Stimulated activated CD4-positive, alpha-beta T cell treated with anti-CD3 and anti-CD28 coated beads, Interleukin-1b, Interleukin-23, amount 100 ng/mL, for 1 hour (primary cell): ENCODE measurements at places on chromosomes 4 and X.

- DNase-seq, result no peak
These were observed 20.7 kb downstream of the OFD1 start for GRCh38 chrX:13755254-13755653.

DNA sequence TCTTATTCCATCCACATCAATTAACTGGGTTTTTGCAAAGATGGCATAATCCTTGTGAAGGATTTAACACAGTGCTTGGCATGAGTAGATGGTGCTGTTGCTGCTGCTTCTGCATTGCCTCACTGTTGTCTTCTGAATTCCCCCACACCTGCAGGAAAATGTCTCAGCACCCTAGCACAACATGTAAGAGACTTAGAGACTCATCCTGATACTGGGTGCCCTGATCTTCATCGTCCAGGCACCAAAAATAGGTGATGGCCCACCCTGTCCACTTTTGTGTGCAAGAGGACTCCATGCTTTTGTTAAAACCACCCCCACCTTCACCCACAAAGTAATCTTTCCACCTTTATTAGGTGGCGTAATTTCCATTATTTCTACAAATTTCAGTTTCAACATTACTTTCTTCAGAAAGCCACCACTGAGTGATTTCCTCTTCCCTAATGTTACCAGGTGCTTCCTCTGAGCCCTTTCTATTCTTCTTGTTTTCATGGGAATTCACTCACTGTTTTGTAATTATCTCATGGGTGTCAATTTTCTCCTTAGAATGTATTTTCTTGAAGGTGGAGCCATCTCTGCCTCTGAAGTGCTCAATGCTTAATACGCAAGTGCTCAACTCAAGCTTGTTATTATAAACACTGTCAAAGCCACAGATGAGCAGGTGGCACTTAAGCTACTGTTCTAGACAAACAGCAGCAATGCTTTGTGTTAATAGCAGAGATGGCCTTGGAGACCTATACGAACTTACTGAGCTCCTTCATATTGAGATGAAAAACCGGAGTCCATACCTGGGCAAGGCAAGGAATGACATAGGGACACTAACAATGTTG is 89.5 kb downstream of the HS3ST1 start:
- no peak for DNase-seq

- no peak for DNase-seq
These were observed 31.8 kb downstream of the FHL1 start for GRCh38 chrX:136179133-136179532.

DNA sequence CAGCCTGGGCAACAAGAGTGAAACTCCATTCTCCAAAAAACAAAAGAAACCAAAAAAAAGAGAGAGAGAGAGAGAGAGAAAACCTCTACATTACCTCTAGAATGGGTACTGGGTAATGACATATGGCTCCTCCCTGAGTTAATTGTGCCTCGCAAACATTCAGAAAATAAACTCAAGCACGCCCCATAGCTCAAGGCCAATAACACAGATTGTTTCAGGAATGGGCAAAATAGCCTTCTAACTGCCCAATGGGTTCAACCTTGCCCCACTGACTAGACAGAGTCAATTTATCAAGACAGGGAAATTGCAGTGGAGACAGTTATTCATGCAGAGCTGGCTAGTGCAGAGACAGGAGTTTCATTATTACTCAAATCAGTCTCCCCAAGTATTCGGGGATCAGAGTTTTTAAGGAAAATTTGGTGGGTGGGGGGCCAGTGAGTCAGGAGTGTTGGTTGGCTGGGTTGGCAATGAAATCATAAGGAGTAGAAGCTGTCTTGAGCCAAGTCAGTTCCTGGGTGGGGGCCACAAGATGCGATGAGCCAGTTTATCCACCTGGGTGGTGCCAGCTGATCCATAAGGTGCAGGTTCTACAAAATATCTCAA is 25.1 kb downstream of the NIPAL1 start:
- no peak for DNase-seq

- no peak for DNase-seq
These were observed 38.7 kb downstream of the ANXA5 start for GRCh38 chr4:121658125-121658524.

- no peak for DNase-seq
These were observed 79.2 kb downstream of the ARAP2 start for GRCh38 chr4:36164900-36165630.

GRCh38 chr4:66372706-66373105 is 702.4 kb upstream of the EPHA5 start:
- no peak for DNase-seq

DNA sequence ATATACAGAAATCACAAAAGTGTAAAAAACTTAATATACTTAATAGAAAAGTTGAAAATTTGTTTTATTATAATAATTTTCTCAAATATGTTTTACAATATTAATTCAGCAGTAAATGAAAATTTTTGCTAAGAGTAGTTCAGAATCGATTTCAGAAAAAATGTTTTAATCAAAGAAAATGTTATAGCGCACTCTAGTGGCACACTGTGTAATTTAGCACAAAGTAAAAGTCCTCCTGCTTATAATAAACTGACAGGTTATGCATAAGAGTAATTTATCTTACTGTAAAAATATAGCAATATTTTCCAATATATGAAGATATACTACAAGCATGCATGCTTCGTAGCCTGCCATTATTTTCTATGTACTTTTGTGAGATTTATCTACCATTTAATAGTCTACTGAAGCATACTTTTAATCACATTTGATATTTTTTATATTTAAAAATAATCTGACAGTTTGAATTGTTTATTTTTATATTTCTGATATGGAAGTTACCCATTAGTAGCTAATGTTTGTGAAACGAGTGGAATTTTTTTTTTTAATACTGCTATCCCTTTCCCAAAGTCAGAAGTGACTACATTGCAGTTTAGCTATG is 217.9 kb upstream of the KLHL4 start:
- no peak for DNase-seq

- no peak for DNase-seq
These were observed 474.8 kb upstream of the SLIT2 start for GRCh38 chr4:19776929-19777328.

- DNase-seq, result no peak
These were observed 47.0 kb downstream of the ASIC5 start for GRCh38 chr4:155819066-155819465.

- no peak for DNase-seq
These were observed 212.3 kb upstream of the FGF13 start for GRCh38 chrX:138923805-138924204.

GRCh38 chr4:121156822-121157769 is 7.0 kb downstream of the TNIP3 start:
- DNase-seq, result no peak

DNA sequence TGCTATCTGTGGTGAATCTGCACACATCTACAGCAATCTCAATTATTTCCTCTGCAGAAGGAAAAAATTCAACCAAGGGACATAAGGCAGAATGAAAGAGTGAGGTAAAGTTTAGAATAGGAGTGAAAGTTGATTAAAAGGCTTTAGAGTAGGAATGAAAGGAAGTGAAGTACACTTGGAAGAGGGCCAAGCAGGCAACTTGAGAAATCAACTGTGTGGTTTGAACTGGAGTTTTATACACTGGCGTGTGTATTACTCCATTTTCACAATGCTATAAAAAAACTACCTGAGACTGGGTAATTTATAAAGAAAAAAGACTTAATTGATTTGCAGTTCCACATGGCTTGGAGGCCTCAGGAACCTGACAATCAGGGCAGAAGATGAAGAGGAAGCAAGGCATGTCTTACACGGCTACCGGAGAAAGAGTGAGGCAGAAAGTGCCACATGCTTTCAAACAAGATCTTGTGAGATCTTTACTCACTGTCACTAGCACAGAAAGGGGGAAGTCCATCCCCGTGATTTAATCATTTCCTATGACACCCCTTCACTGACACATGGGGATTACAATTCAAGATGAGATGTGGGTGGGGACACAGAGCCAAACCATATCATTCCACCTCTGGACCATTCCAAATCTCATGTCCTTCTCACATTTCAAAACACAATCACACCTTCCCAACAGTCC is 234.8 kb downstream of the IL15 start:
- DNase-seq, result no peak

DNA sequence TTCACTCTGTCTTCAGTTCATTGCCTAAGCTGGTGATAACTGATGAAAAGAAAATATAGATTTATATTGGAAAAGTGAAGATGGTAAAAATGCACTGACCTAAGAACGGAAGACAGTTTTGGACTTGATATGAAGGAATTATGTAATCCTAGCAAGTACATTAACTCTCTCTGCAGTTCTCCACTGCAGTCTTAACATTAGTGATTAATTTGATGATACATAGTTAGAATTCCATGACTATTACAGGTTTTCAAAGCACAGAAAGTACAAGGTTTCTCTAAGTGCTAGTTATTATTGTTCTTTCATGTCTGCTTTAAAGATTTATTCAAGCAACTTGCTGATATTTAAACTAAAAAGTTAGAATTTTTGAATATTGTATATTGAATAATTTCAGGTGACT is 1591.7 kb upstream of the ADGRL3 start:
- no peak for DNase-seq

DNA sequence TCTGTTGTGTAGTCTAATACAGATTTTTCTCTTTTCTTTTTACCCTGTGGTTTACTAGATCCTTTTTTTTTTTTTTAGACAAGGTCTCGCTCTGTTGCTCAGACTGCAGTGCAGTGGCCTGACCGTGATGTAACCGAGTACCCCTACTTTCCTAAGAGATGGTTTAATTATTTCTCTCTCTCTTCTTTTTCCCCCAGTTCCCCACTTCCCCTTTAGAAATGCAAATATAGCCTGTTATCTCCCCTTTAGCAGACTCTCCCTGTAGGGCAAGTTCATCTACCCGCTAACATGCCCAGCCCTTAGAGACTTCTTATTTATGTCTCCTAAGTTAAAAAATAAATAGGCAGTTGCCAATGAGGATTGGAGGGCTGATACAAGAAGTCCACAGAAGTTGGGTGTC is 4.5 kb downstream of the SNX25 start:
- DNase-seq, result no peak

GRCh38 chrX:65910899-65911298 is 129.0 kb downstream of the VSIG4 start:
- DNase-seq, result no peak

- DNase-seq, result no peak
These were observed 783 bp downstream of the BEX2 start for GRCh38 chrX:103309860-103310554.

- DNase-seq, result no peak
These were observed 257.7 kb downstream of the OPHN1 start for GRCh38 chrX:68175562-68175961.

DNA sequence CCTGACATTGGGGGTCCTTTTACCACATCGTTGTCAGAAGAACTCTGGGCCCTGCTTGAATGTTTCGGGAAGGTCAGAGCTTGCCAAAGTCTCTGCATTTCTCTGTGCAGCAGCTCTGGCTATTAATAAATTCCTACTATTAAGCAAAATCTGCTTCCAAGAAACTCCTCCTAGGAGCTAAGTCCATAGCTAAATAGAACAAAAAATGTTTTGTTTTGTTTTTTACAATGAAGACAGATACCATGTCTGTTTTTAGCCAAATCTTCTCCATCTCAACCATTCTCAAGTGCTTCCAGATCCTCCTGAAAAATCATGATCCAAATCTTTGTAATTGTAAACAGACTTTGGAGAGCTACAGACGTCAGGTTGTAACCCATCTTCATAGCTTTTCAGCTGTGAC is 161.6 kb downstream of the SPATA18 start:
- DNase-seq, result no peak

DNA sequence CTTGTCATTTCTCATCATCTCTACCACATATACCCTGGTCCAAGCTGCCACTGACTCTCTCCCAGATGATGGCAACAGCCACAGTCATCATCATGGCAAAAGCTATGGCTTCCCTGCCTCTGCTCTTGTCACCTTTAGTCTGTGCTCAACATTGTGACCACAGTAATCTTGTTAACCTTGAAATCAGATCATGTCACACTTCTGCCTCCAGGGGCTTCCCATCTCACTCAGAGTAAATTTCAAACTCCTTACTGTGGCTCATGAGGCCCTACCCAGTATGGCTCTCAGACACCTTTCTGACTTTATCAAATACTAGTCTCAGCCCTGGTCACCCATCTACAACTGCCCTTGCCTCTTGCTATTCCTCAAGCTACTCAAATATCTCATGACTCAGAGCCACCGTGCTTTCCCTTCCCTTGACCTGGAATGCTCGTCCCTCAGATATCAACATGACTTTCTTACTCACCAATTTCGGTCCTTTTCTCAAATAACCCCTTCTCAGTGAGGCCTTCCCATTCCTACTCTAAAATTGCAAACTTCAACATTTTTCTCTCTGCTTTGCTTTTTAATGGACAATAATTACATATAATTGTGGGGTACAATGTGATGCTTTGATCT is 41.1 kb upstream of the STIM2 start:
- no peak for DNase-seq

DNA sequence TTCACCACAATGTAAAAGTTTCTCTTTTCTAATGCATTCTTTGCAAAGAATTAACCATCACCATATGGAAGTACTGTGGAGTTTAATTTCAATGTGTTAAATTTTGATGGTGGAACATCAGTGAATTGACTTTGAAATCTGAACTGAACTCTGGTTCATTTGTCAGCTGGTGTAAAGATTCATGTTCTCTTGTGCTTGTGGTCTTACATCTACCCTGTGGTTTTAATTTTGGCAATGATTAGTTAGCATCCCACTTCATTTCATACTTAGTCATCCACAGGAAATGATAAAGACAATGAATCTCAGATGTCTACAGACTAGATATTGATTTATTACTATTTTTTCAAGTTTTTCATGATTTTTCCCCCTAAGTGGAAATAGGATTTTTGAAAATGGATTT is 77.8 kb downstream of the GRID2 start:
- no peak for DNase-seq

- no peak for DNase-seq
These were observed 28.6 kb downstream of the CBR4 start for GRCh38 chr4:168981460-168981859.

GRCh38 chr4:76198411-76199237 is 15.0 kb downstream of the SCARB2 start:
- no peak for DNase-seq

DNA sequence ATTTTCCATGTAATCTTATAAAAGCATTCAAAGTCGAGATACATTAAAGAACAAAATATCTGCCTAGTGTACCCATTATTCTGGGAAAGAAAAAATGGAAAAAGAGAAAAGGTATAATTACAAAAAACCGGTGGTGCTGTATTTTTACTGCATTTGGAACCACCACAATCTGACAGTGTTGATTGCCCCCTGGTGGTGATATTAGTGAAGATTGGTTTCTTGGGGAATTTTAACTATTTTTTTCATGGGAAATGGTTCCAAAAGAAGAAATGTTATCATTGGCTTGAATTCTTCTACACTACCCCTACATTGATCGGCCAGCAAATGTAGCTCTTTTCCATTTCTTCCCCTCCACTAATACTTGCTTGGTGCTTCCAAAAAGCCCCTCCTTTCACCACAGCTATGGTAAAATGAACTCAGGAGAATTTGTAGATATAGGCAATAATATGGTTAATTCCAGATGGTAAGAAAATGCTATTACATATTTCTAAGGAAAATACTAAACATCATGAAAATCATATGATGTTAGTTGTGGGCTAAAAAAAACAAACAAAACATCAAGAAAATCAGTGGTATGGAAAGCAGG is 50.0 kb downstream of the COX18 start:
- DNase-seq, result no peak

- DNase-seq, result no peak
These were observed 62.6 kb downstream of the MCUB start for GRCh38 chr4:109622626-109623025.

- DNase-seq, result no peak
These were observed 22.6 kb downstream of the RTL9 start for GRCh38 chrX:110381216-110381615.

- no peak for DNase-seq
These were observed 4.6 kb downstream of the TXK start for GRCh38 chr4:48129307-48130014.

GRCh38 chr4:94540476-94540875 is 88.7 kb downstream of the PDLIM5 start:
- no peak for DNase-seq
